ENCODE measurements at places on chromosomes 16 and 17. TPM values are rescaled to one million over a fixed set of nuclear protein-coding genes. Genes with fewer than 3 reads are reported as not detected.

Gene ELMO3
- 19.8 TPM for total RNA-seq

Gene TMEM114
- not detected for total RNA-seq

Gene C16orf86
- 2.8 TPM for total RNA-seq

DNA sequence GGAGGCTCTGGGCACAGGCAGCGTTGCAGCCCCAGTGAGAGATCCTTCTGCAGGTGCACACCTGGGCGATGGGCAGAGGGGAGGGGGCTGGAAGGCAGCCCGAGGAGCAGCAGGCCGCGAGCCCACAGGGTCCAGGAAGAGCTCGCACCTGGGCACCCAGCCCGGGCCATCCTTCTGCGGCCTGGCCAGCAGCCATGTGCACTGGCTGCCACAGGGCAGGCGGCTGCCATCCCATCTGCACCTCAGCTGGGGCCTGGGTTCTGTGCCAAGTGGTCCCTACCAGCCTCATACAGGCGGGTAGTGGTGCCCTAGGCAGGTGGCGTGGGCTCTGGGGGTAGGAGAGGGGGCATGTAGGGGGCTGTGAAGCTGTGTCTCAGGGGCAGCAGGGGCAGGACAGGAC is 197.2 kb downstream of the RBFOX3 start:
- no peak for DNase-seq

DNA sequence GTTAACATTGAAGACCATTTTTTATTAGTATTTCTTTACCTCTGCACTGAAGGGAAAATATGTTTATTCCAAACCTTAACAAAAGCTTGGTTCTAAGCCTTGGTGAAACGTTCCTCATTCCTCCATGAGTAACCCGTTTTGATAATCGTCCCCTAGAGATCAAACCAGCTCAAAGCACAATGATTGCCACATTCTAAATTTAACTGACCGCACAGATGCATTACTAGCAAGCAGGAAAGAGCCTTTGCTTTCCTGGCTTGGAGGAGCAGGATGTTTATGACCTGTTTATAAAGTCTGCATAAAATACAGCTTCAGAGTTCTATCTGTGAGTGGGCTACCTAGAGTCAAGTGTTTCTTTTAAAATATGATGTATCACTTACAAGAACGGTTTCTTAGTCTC is 193.8 kb downstream of the TMEM114 start:
- DNase-seq = no peak

- no peak for DNase-seq
Measured at GRCh38 chr17:49344914-49345313, 17.1 kb downstream of the ZNF652 start.

Data from type B pancreatic cell (in vitro differentiated cells).